ENCODE measurements at places on chromosomes 2 and 18. TPM values are rescaled to one million over a fixed set of nuclear protein-coding genes. Genes with fewer than 3 reads are reported as not detected.

Gene SEC11C
- total RNA-seq, result 17.4 TPM

Gene RAPGEF4
- 1.3 TPM for total RNA-seq

Gene ZFAND2B
- 22.6 TPM for total RNA-seq

Gene CRACDL
- total RNA-seq, result under 0.01 TPM

Gene UGT1A5
- not detected for total RNA-seq

Gene DYNAP
- not detected for total RNA-seq

Gene ANKRD30BL
- not detected for total RNA-seq

Gene CABLES1
- 21.2 TPM for total RNA-seq

Gene MRO
- total RNA-seq, result 0.43 TPM

Gene CRYGD
- not detected for total RNA-seq

Gene DCC
- 0.13 TPM for total RNA-seq

Gene SERPINB13
- not detected for total RNA-seq

Gene GRB14
- total RNA-seq, result 0.52 TPM

Gene EFR3B
- 5.4 TPM for total RNA-seq

Gene GPR155
- total RNA-seq, result 5.8 TPM

Gene PLEK
- total RNA-seq, result 0.32 TPM

Gene FAM124B
- total RNA-seq, result 0.13 TPM

Gene LRRTM1
- not detected for total RNA-seq

Gene NT5C1B
- not detected for total RNA-seq

Gene CMPK2
- 1.8 TPM for total RNA-seq

Gene PKDCC
- 12.3 TPM for total RNA-seq

Gene SRBD1
- total RNA-seq, result 33.3 TPM

Gene STARD6
- total RNA-seq, result 1.2 TPM

Gene VWC2L
- not detected for total RNA-seq

Gene KDM3A
- 40.1 TPM for total RNA-seq

Gene ALPG
- not detected for total RNA-seq

Gene TP53I3
- 23.8 TPM for total RNA-seq

Gene ITGB6
- not detected for total RNA-seq

Gene CAVIN2
- total RNA-seq, result 1.4 TPM

Gene GKN2
- total RNA-seq, result not detected

Gene RAB31
- total RNA-seq, result 68.9 TPM

Gene RFX8
- total RNA-seq, result 9.0 TPM

Gene MYO3B
- total RNA-seq, result under 0.01 TPM
